Tracheal epithelial cell (primary cell): ENCODE measurements at places on chromosomes 12 and 14. TPM values are rescaled to one million over a fixed set of nuclear protein-coding genes. Genes with fewer than 3 reads are reported as not detected.

Gene PHLDA1
- 26.9 and 40.7 TPM in 2 replicates for total RNA-seq

Gene OTX2
- not detected in 2 replicates for total RNA-seq

Gene KIF26A
- 0.48 and 1.3 TPM in 2 replicates for total RNA-seq

Gene ABCD4
- 19.0 and 21.0 TPM in 2 replicates for total RNA-seq

Gene OR4K1
- not detected in 2 replicates for total RNA-seq
